Caco-2 (cell line): ENCODE measurements at places on chromosomes 3 and 15. TPM values are rescaled to one million over a fixed set of nuclear protein-coding genes. Genes with fewer than 3 reads are reported as not detected.
A peak's percentile ranks its signal among the peaks of the same experiment; 100 is the strongest.

DNA sequence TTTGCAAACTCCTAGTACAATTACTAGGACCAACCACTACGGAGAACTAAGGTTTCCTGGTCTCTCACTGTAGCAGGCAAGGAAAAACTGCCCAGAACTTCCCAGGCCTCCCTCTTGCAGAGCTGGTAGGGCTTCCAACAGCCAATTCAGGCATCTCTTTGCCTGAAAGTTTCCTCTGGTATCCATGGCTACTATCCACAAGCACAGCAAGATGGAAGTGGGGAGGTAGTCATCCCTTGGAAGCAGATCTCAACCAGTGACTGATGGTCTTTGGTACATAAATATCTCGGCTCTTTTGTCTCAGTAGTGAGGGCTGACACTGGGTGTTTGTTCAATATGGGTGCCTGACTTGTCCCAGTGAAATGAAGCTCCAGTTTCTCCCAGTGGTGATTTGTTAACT is 201.3 kb upstream of the MRPL3 start:
- no peaks in the 10 kb centered on the region for H3K4me1 ChIP-seq
- H3K4me3 ChIP-seq: no peak overlapping the region
- no peaks in the 10 kb centered on the region for H3K36me3 ChIP-seq
- no peak overlapping the region for H3K27ac ChIP-seq
- no peak for DNase-seq

GRCh38 chr3:13119471-13120220 is 46.4 kb upstream of the IQSEC1 start:
- H3K27ac ChIP-seq: no peak overlapping the region
- no peak overlapping the region for H3K4me3 ChIP-seq
- H3K36me3 ChIP-seq: no peaks in the 10 kb centered on the region
- DNase-seq: peak; percentile 14
- no peaks in the 10 kb centered on the region for H3K27me3 ChIP-seq
- H3K4me1 ChIP-seq: no peaks in the 10 kb centered on the region

DNA sequence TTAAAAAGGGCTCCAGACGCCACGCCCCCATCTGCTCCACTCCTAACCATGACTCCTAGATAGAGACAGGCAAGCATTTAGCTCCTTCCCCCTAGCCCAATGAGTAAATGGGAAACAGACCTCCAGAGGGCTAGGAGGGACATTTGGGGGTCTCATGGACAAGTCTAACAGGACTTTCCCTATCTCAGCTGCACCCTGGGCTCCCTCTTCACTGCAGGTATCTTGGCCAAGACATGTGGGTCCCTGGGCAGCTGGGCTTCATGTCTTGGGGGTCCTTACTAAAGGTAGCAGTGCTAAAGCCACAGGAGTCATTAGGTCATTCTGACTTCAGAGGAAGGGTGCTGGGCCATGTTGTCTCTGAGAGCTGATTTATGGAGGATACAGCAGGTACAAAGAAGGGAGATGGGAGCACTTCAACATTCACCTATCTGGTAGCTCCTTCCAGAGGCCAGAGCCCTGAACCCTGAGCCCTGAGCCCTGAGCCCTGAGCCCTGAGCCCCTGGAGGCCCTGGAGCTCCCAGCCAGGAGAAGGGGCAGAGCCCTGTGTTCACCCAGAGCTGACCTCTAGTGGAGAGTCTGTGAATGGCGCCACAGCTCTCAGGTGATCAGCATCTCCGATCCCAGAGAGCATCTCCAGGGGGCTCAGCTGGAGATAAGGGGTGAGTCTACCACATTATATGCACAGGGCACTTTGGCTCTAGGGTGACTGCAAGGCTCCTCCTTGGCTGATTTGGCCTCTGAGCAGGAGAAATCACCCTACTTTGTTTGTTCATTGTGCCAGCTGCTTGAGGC is 40.1 kb upstream of the EPHB1 start:
- peak; percentile 49 for DNase-seq
- H3K27ac ChIP-seq: no peak overlapping the region
- no peaks in the 10 kb centered on the region for H3K4me1 ChIP-seq
- no peak overlapping the region for H3K4me3 ChIP-seq
- H3K27me3 ChIP-seq: no peaks in the 10 kb centered on the region; the same call in 1 of the 2 replicates

DNA sequence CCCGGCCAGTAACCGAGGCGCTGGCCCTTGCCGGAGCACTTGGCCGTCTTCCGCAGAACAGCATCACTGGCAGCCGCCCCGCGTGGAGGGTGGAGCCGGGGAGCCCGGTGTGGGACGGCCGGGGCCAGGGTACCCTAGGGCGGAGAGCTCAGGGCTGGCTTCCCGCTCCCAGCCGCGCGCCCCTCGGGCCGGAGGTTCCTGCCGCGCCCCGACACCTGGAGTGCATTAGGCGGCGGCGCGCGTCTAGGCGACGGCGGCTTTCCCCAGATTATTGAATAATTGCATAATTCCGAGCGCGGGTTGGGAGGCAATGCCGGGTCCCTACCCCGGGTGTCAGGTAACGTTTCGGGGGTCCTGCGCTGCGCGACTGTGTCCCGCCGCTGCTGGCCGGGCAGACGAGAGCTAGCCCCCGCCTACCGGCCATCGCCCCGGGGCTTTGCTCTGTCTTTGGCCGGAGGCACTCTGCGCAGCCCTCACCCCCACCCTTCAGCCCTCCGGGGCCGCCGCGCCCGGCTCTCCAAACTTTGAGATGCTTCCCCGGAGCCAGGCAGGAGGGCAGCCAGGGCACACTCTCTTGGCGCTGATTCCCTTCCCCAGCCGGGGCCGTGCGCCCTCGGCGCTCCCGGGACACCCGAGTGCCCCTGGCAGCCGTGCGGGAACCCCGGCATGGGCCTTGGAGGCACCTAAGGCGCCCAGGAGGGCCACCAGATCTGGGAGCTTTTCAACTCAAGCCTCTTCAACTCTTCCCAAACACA is 749 bp downstream of the ITGA11 start:
- H3K27ac ChIP-seq: no peak overlapping the region
- peak overlapping the region; percentile 43 for H3K4me3 ChIP-seq
- H3K4me1 ChIP-seq: peaks cover 6% of the 10 kb centered on the region

DNA sequence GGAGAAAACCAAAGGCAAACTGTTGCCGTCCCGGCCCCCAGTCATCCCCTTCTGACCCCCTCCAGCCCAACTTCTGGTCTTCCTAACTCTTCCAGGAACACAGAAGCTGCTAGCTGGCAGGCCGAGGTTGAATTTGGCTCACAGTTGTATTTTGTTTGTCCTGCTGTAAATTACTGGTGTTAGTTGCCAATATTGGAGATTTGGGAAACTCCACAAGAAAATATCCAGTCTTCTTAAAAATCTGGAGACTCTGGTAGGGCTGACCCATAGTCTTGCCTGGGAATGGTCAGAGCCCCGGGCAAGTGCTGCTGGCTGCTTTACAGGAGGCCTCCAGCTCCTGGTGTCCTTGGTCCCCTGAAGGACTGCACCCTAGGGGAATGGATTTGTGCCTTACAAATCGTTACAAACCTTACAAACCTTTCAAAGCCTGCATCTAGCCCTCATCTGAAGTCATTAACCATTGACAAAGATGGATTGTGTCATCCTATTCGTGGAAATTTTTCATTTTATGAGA is 112.0 kb upstream of the MCTP2 start:
- H3K27me3 ChIP-seq: no peaks in the 10 kb centered on the region
- H3K4me1 ChIP-seq: peaks cover 8% of the 10 kb centered on the region
- no peaks in the 10 kb centered on the region for H3K36me3 ChIP-seq
- H3K4me3 ChIP-seq: no peak overlapping the region

GRCh38 chr3:102532901-102533300 is 98.1 kb downstream of the ZPLD1 start:
- no peaks in the 10 kb centered on the region for H3K4me1 ChIP-seq
- H3K27ac ChIP-seq: no peak overlapping the region
- DNase-seq: no peak
- no peaks in the 10 kb centered on the region for H3K36me3 ChIP-seq

DNA sequence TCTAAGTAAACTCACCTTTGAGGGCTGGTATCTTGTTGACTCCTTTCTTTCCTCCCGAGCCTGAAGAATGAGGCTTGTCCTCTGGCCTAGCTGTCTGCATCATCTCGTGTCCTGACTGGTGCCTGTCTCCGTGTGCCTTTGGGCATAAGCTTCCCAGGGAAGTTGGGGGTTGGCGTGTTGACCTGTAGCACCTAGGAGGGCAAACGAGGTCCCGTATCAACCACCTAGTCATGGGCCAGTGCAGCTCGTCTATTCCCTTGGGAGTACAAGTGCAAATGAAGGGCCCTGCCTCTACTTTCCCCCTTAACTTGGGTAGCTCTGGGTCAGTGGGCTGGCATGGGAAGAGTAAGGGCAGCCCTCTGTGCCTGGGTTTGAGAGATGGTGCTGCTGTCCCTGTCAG is 8.7 kb downstream of the TEX264 start:
- H3K27ac ChIP-seq: no peak overlapping the region
- no peak overlapping the region for H3K4me3 ChIP-seq
- DNase-seq: no peak
- no peaks in the 10 kb centered on the region for H3K4me1 ChIP-seq
- no peaks in the 10 kb centered on the region; the same call in 1 of the 2 replicates for H3K36me3 ChIP-seq

Gene SLC38A3
- 11.4 and 16.8 TPM in 2 replicates for total RNA-seq
